ENCODE measurements at places on chromosomes 1 and 21. TPM values are rescaled to one million over a fixed set of nuclear protein-coding genes. Genes with fewer than 3 reads are reported as not detected.

MTF2 gene
- polyA plus RNA-seq, result 38.3 TPM

CD52 gene
- 2.4 TPM for polyA plus RNA-seq

SLC26A9 gene
- polyA plus RNA-seq, result not detected

ZNF670 gene
- 5.2 TPM for polyA plus RNA-seq

SPOCD1 gene
- not detected for polyA plus RNA-seq

OR11L1 gene
- not detected for polyA plus RNA-seq

FMO3 gene
- polyA plus RNA-seq, result not detected

SPATA46 gene
- polyA plus RNA-seq, result not detected

CD34 gene
- polyA plus RNA-seq, result not detected

RIMKLA gene
- 4.9 TPM for polyA plus RNA-seq

CFAP141 gene
- polyA plus RNA-seq, result not detected

RGSL1 gene
- polyA plus RNA-seq, result 0.13 TPM

OR2L3 gene
- not detected for polyA plus RNA-seq

PLPPR4 gene
- polyA plus RNA-seq, result 803 TPM

IL20 gene
- polyA plus RNA-seq, result not detected

OR6F1 gene
- not detected for polyA plus RNA-seq
